ENCODE measurements at places on chromosomes 4 and X. TPM values are rescaled to one million over a fixed set of nuclear protein-coding genes. Genes with fewer than 3 reads are reported as not detected.

BEX1 gene
- 157 TPM for polyA plus RNA-seq

CNKSR2 gene
- 10.9 TPM for polyA plus RNA-seq

XAGE2 gene
- polyA plus RNA-seq, result not detected

GRCh38 chr4:76691807-76692582, 205.9 kb downstream of the SOWAHB start:
- DNase-seq, result no peak

DNA sequence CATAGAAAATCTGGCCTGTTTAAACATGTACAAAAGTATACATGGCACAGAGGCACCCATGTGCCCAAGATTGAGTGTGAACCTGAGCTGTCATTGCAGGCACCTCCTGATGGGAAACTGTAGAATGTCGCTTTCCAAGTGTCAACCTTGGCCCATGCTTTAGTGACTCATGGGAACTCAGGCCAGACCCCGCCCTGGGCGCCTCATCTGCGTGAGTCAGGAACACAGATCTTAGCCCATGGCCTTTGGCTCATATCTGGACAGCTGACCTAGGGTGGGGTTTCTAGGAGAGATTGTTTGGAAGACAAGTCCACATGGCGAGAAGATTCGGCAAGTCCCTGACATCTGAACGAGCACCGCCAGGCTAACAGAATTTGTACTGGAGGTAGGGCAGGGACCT, 50.0 kb downstream of the CYTL1 start:
- no peak for DNase-seq

- DNase-seq, result no peak
Measured at GRCh38 chr4:122636697-122637096, 15.8 kb upstream of the IL21 start.
